ENCODE measurements at places on chromosomes 2 and 18.

DNA sequence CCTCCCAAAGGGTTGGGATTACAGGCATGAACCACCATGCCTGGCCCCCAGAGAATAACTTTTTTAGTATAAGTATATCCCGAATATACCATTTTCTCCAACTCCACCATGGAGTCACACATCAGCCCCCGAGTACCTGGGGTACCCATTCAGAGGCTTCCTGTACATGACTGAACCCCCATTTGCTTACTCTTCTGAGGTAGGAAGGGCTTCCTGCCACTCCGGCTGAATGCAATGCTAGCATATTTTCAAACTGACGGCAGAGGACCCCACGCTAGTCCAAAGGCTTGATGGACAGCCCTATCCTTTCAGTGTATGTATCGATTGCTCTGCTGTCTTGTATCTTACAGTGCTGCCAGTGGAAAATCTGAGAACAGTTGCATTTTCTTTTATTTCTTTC lies 220.6 kb upstream of the SH3BP4 start:
- no peak for DNase-seq

DNA sequence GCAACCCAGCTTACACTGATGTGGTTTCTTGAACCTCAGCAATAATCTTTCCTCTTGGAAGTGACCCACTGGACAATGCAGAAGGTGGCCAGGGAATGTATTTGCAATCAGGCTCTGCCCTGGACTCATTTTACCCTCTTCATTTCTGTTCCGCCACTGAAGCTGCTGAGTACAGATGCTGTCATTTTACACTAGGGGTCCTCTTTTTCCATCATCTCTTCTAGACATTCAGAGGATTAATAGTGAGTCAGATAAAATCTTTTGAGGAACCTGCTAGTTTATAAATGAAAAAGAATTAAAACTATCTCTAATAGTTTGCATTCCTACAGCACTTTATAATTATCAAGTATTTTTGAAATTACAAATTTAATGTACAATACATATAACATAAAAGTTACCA lies 87.9 kb upstream of the PNPT1 start:
- DNase-seq, result no peak

GRCh38 chr2:18273205-18273604 lies 287.2 kb downstream of the RDH14 start:
- peak; percentile 19 for DNase-seq

DNA sequence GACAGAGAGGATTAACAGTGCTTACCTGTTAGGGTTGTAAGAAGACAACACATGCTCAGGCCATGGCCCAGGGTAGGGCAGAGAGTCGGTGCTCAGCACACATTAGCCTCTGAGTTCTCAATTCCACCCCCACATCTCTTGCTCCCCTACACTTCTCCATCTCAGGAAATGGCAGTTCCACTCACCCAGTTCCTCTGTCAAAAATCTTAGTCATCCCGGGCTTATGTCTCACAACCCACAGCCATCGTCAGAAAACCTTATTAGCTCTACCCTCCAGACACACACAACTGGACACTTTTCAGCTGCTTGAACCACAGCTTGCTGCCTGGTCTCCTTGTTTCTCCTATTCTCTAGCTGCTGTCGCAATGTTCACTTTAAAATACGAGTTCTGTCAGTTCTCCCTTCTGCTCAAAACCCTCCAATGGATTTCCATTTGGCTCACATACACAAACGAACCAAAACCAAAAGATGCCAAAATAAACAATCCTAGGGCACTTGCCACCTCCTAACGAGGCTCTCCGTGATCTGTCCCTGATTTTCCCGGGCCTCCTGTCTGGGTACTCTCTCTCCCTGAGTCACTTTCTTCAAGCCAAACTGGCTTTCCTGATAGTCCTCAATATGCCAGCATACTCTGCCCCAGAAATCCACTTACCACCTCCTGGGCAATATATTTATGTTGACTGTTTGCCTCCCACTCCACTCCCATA lies 89.7 kb downstream of the KCTD1 start:
- no peak for DNase-seq

- peak; percentile 35 for DNase-seq
Measured at GRCh38 chr2:241011296-241011600, 12.8 kb downstream of the SNED1 start.

- no peak for DNase-seq
Measured at GRCh38 chr2:38466409-38466808, 89.3 kb upstream of the ATL2 start.

GRCh38 chr2:79189465-79189864 lies 29.9 kb upstream of the REG3A start:
- DNase-seq, result no peak

GRCh38 chr18:916562-916961 lies 11.9 kb downstream of the ADCYAP1 start:
- DNase-seq, result no peak

DNA sequence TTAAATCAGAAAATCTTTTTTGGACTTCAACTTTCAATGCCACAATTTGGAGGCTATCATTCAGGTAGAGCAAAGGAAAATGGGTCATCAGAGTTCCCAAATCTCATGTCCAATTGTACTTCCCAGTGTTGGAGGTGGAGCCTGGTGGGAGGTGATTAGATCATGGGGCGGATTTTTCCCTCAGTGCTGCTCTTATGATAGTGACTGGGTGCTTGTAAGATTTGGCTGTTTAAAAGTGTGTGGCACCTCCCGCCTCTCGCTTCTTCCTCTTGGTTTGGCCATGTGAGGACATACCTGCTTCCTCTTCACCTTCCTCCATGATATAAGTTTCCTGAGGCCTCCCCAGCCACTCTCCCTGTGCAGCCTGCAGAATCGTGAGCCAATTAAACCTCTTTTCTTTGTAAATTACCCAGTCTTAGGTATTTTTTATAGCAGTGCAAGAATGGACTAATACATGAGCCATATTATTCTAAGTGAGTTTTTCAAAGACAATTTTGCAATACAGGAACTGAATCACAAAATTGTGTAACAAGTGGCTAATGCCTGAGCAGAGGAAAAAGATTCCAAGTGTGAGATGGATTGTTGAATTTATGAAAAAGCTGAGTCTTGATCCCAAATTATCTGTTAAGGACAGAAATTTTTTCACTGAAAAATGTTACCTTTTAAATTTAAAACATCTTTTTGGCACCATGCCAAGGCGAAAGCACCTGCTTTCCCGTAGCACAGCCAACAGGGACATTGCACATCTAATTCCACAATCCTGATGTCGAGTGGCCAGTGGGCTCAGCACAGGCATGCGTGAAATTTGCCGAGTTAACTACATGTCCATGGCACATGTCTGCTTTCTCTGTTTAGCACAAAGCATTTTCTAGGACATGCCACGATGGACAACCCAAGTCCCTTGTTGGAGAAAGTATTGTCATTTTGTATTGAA lies 150.9 kb downstream of the COL6A3 start:
- no peak for DNase-seq

DNA sequence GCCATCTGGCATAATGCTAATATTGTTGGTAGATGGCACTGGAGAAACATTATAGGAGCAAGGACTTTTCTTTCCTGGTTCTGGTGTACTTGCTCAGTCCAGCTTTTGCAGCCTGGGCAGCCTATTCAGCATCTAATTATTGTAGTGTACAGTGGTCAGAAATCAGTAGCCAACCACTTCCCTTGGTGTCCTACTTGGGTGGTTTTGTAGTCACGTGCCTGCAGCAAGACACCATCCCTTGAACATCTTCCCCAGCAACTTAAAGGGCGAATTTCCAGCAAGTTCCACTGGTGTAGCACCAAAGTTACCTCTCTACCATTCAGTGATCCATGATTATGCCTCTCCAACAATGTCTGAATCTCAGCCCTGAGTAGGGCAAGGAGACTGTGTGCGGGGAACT lies 557.6 kb downstream of the SATB2 start:
- DNase-seq, result no peak

DNA sequence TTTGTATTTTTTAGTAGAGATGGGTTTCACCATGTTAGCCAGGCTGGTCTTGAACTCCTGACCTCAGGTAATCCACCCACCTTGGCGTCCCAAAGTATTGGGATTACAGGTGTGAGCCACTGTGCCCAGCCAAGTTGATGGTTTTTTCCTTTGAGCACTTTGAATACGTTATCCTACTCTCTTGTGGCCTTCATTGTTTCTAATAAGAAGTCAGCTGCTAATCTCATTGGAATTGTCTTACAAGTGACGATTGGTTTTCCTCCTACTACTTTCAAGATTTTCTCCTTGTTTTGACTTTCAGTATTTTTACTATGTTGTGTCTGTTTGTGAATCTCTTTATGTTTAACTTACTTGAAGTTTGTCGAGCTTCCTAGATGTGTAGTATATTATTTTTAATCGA lies 88.5 kb downstream of the TMEM200C start:
- no peak for DNase-seq

- no peak for DNase-seq
Measured at GRCh38 chr2:1577846-1578245, 164.6 kb downstream of the TPO start.

- no peak for DNase-seq
Measured at GRCh38 chr2:227616631-227617030, 667 bp upstream of the SCYGR4 start.

- DNase-seq, result peak; percentile 84
Measured at GRCh38 chr2:65316072-65316471, 88.4 kb downstream of the ACTR2 start.

DNA sequence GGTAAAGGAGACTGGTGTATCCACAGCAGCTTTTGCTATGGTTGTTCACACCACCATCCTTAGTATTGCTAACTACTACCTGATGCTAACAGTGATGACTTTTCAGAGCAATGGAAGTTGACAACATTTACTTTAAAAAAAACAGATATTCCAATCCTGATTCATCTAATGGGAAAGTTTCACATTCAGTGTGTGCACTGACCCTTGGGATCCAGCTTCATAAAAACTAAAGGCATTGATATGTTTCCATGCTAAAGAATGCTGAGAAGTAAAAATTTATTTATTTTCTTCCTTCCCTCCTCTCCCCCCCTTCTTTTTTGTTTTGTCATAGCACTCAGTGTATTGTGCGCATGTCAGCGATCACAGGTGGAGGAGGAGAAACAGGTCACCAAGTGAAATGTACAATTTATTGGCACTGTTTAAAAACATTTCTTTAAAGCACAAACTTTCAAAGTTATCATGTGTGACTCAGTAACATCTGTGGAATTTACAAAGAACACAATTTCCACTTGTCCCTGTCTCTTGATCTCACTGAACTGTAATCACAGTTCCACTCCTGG lies 229.9 kb downstream of the ALK start:
- no peak for DNase-seq

- DNase-seq, result peak; percentile 11
Measured at GRCh38 chr2:8174641-8175257, 507.1 kb upstream of the ID2 start.

- no peak for DNase-seq
Measured at GRCh38 chr2:215428060-215428910, 7.6 kb downstream of the FN1 start.

- no peak for DNase-seq
Measured at GRCh38 chr2:161228511-161229240, 68.4 kb downstream of the TANK start.

GRCh38 chr2:42084231-42084671 lies 36.4 kb downstream of the PKDCC start:
- DNase-seq, result peak; percentile 73

- DNase-seq, result peak; percentile 75
Measured at GRCh38 chr2:241882091-241882625, 12.6 kb downstream of the RTP5 start.

DNA sequence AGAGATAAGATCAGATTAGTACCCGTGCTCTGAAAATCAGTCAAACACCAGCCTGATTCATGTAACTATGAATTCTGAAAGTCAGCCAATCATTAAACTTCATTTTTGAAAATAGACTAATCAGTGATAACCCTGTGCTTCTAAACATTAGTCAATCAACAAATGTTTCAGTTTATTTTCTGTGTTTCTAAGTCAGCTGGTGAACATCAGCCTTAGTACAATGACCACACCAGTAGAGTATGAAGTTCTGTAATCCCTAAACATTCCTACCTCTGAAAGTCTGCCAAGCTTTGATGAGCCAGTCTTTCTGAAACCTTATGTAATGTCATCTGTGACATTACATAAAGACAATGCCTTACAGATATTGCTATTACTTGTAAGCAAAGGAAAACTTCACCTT lies 807.4 kb upstream of the CRIM1 start:
- no peak for DNase-seq

- no peak for DNase-seq
Measured at GRCh38 chr18:45657357-45658335, 42.4 kb downstream of the SLC14A2 start.

DNA sequence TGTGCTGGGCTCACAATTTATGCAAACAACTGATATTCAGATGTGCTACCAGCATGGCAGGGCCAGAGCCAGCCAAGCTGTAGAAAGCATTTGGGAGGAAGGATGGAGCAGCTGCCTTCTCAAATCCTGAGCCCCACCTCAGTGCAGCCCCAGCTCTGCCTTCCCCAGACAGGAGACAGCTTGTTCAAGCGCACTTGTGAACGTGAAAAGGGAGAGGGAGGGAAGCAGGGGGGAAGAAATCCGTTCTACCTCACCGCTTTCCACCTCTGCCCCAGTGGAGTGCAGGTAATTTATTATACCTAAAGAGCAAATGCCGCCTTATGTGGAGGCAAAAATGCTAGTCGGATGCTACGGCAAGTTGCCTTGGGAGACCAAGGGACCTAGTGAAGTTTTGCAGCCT lies 66.0 kb upstream of the SLC14A2 start:
- no peak for DNase-seq

DNA sequence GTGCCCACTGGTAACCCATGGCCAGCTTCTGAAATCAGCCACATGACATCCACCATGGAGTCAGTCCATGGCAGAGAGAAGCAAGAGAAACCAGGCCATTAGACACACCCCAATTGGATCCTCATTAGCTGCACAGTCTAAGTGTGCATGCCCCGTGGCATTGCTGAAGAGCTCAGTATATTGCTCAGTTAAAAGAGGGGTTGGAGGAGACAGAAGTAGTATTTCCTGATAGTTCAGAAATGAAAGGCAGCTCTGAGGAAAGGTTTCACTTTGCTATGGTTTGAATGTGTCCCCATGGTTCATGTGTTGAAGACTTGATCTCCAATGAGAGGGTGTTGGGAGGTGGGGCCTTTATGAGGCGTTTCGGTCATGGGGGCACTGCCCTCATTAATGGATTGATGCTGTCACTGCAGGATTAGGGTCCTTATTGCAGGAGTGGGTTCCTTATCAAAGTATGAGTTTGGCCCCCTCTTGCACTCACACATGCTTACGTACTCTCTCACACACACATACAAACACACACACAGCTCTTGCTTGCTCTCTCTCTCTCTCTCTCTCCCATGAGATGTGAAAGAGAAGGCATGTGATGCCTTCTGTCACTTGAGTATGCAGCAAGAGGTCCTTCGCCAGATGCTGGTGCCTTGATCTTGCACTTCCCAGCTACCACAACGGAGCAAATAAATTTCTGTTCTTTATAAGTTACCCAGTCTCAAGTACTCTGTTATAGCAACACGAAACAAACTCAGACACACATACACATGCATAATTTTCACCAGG lies 58.0 kb downstream of the TMEM163 start:
- DNase-seq, result no peak
